ENCODE measurements at places on chromosomes 4 and X. TPM values are rescaled to one million over a fixed set of nuclear protein-coding genes. Genes with fewer than 3 reads are reported as not detected.
A peak's percentile ranks its signal among the peaks of the same experiment; 100 is the strongest.

GLOD5 gene
- not detected for total RNA-seq

KCNIP4 gene
- total RNA-seq: not detected

ASB12 gene
- total RNA-seq: 0.83 TPM

RTL3 gene
- total RNA-seq: 1.3 TPM

DNA sequence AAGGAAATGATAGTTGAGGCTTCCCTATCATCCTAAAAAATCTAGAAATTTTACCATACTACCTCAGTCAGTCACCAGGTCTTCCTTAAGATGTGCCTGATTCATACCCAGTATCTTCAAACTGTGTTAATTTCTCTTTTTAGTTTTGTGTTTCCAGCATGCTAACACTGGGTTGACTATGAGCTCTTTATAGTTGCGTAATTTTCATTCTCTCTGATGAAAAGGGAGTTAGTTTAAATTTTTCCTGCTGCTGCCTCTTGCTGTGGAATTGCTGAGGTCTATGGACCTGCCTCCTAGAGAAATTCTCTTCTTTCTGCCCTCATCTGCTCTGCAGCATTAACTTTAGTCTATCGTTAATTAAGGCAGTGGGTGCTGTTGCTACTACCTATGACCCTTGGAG, 66.6 kb downstream of the BANK1 start:
- no peak for DNase-seq

DNA sequence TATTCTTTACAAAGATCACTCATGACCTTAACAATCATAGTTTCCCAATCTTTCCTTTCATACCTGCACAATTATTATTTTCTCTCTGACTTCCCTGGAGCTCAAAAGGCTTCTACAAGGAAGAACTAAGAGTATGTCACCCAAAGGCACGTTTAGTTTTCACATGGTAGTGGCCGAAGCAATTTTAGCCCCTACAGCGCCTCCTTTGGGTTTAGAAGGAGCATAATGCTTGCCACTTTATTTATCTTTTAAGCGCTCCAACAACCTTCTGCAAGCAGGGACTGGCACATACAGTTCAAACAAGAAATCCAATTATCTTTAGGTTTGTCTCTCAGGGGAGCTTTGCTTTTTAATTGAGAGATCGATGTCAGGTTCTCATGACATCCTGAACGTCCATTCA, 42.0 kb upstream of the IGSF1 start:
- DNase-seq: no peak

DNA sequence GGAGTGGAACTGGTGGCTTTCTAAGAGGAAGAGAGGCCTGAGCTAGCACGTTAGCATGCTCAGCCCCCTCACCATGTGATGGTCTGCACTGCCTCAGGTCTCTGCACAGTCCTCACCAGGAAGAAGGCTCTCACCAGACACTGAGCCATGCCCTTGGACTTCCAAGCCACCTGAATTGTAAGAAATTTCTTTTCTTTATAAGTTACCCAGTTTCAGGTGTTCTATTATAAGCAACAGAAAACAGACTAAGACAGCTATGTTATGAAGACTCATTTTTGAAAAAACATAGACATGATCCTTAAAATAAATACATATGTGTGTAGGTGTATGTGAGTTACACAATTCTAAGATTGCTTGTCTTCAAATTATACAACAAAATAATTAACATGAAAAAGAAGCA, 74.7 kb downstream of the CEP44 start:
- no peak for DNase-seq

DNA sequence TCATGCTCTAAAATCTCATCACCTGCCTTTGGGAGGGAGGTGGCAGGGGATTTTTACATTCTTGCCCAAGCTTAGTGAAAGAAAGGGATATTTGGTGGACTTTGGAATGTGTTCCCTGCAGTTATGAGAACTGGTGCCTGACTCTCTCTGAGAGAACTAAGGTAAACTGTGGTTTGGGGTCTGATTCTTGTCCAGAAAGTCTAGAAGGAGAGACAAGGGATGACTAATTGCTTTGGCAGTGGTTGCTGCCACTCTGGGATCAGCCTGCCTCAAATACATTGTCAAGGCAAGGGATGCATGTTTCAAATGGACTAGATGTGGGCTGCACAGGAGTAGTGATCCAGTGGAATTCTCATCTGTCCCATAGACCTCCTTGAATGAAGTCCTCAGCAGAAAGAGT, 115.2 kb downstream of the DDIT4L start:
- peak; percentile 24 for DNase-seq

GRCh38 chrX:131741103-131741581, 197.3 kb downstream of the OR13H1 start:
- DNase-seq: no peak

Data from myocyte (in vitro differentiated cells).